ENCODE measurements at places on chromosomes 7 and 10.
A peak's percentile ranks its signal among the peaks of the same experiment; 100 is the strongest.

DNA sequence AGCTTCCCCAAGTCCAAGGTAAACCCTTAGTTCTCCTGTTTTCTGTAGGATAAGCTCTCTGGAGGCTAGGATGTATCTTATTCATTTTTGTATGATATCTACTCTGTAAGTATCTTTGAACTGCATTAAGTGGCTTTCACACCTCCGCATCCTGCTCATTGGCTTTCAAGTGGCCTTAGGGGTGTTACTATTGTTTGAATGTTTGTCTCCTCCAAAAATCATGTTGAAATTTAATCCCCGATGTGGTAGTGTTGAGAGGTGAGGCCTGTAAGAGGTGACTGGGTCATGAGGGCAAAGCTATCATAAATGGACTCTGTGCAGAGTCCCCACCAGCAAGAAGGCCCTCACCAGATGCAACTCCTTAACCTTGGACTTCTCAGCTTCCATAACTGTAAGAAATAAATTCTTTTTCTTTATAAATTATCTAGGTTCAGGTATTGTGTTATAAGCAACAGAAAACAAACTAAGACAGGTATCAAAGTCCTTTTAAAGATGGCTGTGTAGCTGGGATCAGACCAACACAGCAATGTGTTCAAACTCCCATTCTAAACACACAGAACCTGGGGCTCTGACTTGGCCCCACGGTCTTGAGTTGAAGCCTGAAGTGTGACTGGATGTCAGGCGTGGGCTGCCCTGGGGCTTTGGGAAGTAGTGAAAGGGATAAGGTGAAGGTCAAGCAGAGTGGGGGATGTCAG, 25.9 kb downstream of the TBXAS1 start:
- no peak for DNase-seq

GRCh38 chr7:125984795-125985194, 1055.2 kb upstream of the POT1 start:
- DNase-seq = no peak

- DNase-seq = no peak
These were observed 32.8 kb downstream of the KIAA1549 start for GRCh38 chr7:138948403-138948802.

- no peak for DNase-seq
These were observed 172.3 kb downstream of the RAPGEF5 start for GRCh38 chr7:22184549-22185199.

- DNase-seq = peak; percentile 11
These were observed 43.3 kb downstream of the SFTPD start for GRCh38 chr10:79905322-79906314.

GRCh38 chr7:5443678-5444077, 20.0 kb upstream of the TNRC18 start:
- no peak for DNase-seq

DNA sequence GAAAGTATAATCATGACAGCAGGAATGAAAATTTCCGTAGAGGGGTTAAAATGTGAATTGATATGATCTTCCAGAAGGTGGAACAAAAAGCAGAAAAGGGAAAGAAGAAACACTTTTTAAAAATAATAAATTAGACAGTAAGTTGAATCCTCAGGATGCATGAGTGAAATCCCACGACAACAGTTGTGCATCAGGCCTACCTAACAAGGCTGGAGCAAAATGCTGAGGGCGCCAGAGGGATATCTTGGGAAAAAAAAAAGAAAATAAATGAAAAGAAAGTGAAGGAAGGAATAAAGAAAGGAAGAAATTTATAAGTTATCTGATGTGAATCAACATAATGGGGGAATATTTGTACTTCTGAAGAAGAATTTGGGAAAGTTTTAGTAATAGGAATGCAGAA, 13.0 kb upstream of the HUS1 start:
- DNase-seq = no peak

GRCh38 chr10:1094112-1095057, 38.2 kb downstream of the WDR37 start:
- DNase-seq = no peak

DNA sequence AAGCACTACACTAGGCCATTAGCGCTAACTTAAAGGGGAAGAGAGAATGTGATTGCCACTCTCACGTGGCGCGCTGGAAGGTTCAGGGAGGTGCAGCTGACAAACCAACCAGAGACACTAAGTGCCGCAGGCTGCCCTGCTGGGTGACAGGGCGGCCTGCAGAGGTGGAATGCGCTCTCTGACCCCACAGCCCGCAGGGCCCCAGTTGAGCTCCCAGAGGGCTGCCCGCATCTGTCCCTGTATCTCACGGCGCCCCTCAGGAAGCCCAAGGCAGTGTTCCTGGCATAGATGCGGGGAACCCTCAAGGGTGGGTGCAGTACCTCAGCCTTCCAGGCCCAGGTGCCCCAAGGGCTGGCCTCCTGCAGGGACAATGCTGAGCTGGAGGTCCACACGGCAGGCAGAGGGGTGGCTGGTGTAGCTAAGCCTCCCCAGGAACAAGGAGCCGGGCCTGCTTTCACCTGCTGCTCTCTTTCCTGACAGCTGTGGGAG, 66.6 kb downstream of the CALML3 start:
- DNase-seq = no peak

DNA sequence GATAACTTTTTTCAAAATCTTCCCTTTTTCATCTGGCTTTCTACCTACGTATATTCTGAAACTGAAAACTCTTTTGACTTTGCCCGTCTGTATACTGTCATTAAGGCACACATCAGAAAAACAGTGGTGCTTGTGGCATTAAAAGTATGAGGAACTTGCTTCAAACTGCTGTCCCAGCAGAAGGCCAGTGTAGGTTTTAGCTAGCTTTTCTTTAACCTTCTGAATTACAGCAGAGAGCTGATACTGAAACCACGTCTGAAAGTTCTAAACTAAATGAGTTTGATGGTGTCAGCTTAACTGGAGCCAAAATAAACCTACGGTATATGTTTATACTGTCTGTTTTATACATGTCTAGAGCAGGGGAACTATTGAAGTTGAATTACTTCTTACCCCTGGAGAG, 283.4 kb downstream of the TFEC start:
- DNase-seq = no peak

GRCh38 chr7:6416516-6417145, 31.1 kb downstream of the DAGLB start:
- no peak for DNase-seq

- no peak for DNase-seq
These were observed 54.7 kb upstream of the CCAR1 start for GRCh38 chr10:68666280-68666760.

DNA sequence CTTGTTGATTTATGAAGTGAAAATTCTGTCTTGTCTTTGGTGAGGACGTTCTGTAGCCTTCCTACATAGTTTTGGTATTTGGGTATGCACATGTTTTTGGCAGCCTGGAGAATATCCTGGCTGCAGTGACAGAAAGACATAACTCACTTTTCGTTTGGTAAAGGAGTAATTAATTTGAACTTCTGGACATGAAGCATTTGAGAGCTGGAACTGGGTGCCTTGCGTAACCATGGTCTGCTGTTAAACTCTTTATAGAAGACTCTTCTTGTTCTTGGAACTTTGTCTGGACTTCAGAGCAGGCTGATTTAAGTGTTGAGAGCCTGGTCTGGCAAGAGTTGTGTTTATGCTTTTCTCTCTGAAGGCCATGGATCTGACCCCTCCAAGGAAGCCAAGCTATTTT, 231.3 kb downstream of the LRMDA start:
- DNase-seq = no peak

DNA sequence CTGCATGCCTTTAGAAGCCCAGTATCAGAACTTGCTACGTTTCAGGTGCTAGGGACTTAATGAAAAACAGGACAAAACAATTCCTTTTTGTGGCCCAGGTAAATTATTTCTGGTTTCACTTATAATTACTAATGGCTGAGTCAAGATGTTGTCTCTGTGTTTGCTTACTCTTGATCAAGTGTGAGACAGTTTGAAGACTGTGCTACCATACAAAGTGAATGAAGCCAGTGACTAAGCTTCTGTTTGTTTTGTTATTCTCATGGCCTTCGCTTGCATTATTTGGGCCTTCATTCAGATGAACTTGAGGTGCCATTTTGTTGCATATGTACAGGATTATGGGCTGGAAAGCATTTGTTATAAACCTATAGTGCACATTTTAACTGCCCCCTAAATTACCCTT, 17.9 kb downstream of the SMNDC1 start:
- DNase-seq = no peak

DNA sequence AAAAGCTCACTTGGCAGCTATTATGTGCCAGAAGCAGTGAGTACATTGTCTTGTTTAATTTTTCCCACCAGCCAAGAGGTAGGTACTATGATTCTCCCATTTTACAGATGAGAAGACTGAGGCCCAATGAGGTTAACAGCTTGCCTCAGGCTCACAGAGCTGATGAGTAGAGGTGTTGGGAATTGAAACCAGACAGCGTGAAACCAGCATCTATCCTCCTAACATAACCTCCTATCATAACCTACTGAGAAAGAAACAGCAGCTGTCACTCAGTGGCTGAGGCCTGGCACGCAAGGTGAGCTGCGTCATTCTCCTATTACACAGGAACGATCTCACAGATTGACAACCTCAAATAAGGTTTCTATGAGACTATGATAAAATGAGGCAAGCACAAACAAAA, 6.2 kb downstream of the PYROXD2 start:
- no peak for DNase-seq

DNA sequence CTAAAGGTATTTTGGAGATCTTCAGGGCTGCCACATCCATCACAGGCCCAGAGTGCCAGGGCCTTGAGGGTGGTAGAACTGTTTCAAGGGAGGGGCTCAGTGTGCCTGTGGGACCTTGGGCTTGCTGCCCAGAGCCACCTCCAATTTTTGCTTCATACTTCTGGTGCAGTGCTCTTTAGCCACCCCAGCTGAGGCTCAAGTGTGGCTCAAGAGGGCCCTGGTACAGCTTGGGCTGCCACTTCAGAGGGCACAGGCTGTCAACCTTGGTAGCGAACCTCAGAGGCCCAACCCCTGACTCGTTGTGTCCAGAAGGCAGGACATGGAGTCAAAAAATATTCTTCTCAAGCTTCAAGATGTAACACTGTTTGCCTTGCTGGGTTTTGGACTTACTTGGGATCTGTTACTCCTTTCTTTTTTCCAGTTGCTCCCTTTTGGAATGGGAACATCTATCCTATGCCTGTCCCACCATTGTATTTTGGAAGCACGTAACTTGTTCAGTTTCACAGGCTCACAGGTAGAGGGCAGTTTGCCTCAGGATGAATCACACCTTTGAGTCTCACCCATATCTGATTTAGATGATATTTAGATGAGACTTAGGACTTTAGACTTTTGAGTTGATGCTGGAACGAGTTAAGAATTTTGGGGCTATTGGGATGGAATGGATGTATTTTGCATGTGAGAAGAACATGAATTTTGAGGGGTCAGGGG, 224.8 kb downstream of the RPS24 start:
- DNase-seq = no peak

GRCh38 chr10:96918214-96919002, 86.3 kb downstream of the LCOR start:
- DNase-seq = no peak

DNA sequence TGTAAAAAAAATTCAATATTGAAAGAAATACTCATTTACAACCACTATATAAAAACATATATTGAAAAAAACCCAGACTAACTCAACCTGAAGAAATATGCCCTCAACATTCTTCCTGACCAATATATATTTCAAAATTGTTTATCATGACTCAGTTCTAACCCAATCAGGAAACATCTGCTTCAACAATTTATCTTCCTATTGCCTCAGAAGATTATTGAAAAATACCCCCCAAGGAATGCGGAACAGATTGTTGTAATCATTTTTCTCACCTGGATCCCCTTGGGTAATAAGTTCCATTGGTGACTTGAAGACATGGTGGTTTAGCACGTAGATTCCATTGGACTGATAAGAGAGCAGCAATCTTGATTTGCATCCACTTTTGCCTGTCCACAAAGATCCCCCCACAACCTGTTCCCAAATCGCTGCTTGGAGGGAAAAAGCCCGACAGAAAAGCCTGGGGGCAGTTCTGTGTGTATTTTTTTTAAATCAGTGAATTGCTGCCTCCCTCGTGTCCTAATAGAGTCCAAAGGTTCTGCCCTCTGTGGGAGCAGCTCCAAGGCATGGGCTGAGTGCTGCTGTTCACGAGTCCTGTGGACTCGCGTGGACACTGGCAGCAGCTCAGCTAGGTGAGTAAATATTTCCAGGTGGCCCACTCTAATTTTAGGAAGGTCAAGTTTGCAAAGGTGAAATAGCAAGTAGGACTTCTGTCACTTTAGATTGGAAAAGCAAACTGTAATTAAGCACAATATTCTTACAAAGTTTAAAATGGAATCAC, 5.9 kb upstream of the INHBA start:
- no peak for DNase-seq

DNA sequence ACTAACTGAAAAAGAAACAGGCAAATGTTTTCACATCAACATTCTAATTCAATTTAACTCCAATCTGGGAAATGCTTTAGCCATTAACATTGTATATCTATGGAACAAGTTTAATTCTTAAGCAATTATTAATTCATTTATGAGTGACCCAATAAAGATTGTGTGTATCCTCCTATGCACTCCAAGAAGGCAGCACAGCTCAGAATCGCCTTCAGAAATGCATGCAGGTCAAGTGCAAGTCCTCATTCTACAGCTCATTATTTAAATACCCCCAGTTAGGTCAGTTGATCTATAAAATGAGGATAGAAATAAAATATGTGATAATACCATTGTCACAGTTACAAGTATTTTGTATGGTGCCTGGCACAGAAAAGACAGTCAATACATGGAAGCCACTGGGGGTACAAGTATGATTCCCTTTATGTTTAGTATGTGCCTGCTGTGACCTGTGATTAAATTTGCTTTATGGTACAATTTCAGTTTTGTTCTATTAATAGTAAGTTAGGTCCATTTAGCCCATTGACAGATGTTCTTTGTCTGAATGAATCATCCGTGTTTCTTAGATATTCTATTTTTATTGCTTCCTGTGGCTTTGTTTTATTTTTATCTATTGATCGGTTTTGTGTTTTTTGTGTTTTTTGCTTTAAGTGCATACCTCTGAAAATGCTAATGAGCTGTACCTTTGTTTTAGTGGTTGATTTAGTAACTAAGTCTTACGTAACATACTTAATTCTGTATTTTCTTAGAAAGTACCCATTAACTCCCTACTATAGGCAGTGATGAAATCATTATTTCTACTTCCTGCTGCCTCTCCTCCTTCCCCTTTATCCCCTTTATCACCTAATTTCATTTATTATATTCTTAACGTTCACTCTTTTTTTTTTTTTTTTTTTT, 42.8 kb downstream of the CPXM2 start:
- DNase-seq = no peak

DNA sequence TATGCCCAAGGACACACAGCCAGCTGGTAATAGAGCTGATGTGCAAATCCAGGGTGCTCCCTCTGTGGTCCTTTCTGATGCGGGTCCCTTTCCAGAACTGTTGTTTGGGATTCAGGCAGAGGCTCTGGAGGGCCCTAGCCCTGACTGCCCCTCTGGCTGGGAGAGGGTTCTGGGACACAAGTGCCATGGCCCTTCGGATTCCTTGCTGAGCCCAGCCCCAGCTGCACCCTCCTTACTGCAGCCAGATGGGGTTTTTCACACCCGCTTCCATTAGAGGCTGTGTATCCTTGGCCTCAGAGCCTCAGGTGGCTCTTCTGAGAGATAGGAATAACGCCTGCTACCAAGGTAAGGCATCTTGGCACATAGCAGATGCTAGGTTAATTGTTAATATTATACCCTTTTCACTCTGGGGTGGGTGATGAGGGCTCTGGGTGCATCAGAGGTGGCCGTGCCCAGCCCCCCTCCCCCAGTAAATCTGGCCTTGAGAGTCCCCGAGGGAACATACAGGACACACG, 89.8 kb upstream of the LRRC4 start:
- DNase-seq = no peak

Data from CD4-positive, alpha-beta T cell treated with Interleukin-15 for 4 hours (primary cell).